ENCODE measurements at places on chromosomes 5 and 9.

GRCh38 chr5:51202161-51202560, 181.1 kb upstream of the ISL1 start:
- DNase-seq, result no peak

- no peak for DNase-seq
Observed at GRCh38 chr9:22216730-22217172, 207.6 kb upstream of the CDKN2B start.

- DNase-seq, result no peak
Observed at GRCh38 chr9:88551546-88552137, 16.7 kb downstream of the NXNL2 start.

DNA sequence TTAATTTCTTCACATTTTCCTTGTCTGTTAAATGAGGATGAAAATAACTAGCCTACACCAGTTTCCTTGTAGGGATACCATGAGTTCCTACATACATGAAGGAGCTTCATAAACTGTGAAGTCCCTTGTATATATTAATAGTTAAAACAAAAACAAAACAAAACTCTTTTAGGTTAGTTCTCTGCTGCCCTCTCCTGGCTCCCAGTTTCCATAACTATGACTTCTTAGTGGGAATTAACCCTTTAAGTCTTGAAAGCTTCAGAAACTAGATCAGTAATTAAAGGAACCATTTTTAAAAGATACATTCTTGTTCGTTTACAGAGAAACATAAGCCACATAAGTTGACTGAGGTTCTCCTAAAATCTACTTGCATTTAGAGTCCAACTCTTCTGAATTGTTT, 500.0 kb upstream of the C9orf72 start:
- DNase-seq, result peak; percentile 8

DNA sequence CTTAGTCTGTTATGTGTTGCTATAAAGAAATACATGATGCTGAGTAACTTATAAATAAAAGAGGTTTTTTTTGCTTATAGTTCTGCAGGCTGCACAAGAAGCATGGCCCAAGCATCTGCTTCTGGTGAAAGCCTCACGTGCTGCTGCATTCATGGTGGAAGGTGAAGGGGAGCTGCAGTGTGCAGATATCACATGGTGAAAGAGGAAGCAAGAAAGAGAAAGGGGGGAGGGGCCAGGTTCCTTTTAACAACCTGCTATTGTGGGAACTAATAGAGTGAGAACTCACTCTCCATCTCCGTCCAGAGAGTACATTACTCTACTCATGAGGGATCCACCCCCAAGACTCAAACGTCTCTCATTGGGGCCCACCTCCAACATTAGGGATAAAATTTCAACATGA, 12.5 kb upstream of the PARP8 start:
- no peak for DNase-seq

DNA sequence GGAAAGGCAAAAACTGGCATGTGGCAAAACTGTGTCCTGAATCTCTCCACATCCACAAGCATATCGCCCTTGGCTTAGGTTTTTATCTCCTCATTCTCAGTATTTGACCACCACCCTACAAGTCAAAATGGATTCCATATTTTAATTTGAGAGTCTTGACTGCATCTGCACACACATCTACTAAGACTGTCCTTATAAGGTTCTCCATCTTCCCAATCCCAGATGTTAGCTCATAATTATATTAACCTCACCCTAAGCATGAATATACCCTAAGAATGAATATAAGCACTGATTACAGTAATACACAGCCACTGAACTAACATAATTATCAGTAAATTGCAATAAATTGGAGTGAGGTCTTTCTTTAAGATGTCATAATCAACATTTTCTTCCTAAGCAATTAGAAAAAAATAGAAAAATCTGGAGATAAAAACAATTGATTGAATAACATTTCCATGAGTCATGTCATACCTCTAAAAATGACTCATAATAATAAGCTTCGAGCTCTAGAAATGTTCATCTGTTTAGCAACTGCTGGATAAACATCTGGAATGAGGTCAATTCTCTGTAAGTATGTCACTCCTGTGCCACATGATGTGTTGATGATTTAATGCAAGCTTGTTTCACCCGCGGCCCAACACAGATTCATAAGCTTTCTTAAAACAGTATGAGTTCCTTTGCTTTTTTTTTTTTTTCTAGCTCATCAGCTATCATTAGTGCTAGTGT, 39.9 kb upstream of the PAM start:
- DNase-seq, result peak; percentile 20

DNA sequence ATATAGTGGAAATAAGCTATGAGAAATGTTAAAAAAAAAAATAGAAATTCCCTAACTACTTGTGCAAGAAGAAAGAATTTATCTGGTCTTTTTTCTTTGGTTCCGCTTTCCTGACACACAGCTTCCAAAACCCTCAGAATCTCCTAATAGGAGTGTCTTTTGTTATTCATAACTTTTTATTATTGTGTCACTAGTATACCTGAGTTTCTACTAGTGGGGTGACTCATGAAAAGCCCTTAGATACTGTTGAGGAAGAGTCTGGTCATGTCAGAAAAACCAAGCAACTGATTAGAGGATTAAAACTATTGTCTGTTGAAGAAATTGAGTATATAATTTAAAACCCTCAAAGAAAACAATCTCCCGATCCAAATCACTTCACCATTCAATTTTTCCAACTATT, 152.8 kb upstream of the IFNE start:
- DNase-seq, result no peak

DNA sequence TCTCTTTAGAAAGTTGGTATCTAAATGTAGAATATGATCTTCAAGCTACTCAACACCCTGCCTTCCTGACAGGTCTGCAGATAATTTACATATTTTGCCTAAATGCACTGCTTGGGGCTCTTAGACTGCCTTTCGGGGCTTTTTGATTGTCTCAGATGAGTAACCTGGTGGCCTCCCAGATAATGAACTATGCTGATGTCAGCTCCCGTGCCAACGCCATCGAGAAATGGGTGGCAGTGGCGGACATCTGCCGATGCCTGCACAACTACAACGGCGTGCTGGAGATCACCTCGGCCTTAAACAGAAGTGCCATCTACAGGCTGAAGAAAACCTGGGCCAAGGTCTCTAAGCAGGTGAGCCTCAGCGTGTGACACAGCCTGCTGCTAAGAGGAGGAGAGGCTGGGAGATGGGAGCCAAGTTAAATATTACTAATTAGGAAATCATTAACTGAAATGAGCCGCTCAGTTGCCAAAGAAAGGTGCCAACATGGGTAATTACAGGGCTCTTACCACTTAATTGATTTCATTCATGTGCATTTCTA, 20.8 kb upstream of the CKMT2 start:
- DNase-seq, result peak; percentile 29

DNA sequence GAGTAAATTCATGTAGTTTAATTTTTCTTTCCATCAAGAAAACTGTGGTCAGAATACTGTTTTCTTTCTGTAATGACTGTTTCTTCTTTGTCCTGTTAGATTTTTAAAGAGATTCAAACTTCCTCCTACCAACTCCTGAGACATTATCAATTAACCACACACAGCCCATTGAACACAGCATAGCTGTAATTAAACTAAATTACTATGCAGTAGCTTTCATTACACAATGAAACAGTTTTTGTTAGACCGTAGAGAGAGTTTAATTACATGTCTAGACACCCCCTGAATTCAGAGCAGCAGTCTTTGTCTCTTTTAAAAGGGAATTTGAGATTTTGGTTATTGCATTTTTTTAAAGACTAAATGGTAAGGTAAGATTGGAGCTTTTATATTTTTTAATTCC, 77.5 kb downstream of the STARD4 start:
- no peak for DNase-seq

DNA sequence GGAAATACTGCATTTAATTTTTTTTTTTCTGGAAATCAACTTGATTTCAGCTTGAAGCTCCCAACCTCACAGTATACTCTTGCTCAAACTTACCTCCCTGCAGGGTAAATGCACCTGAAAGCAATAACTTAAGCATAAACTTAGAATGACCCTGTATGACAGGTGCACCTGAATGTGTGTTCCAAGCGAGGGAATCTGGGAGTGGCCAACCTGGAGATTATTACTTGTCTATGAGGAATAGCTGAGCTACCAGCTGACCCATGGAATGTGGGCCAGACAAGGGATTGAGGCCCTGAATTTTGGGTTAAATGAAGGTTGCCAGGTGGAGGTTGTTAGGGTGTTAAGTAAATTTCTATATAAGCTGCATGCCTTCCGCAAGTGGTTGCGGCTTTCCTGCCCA, 140.6 kb downstream of the OSTF1 start:
- DNase-seq, result no peak

GRCh38 chr5:15634591-15635288, 134.8 kb downstream of the FBXL7 start:
- no peak for DNase-seq

- DNase-seq, result peak; percentile 55
Observed at GRCh38 chr9:96618209-96619123, 1.2 kb downstream of the CDC14B start.

- DNase-seq, result no peak
Observed at GRCh38 chr5:75659791-75660450, 48.7 kb downstream of the ANKDD1B start.

- DNase-seq, result no peak
Observed at GRCh38 chr9:120965344-120966012, 38.9 kb upstream of the TRAF1 start.

GRCh38 chr5:3734632-3735031, 139.0 kb downstream of the IRX1 start:
- no peak for DNase-seq

GRCh38 chr5:67702008-67702407, 505.4 kb upstream of the CD180 start:
- no peak for DNase-seq

GRCh38 chr5:775961-776861, 8.3 kb downstream of the ZDHHC11B start:
- no peak for DNase-seq

DNA sequence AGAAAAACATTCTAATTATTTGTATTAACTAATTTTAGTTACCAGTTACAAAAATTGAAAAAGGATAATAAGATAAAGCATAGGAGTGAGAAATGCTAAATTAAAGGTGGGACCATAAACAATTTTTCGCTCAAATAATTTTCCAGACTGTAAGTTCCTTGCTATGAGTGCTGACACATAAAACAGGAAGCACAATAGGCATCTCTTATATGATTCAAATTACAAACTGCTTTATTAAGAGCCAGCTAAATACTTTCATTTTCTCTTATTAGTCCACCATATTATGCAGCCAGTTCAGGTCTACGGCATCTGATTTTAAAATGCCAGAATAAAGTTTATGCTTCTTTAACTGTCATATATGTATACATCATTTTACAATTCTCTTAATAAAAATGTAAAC, 4.4 kb downstream of the RC3H2 start:
- no peak for DNase-seq

DNA sequence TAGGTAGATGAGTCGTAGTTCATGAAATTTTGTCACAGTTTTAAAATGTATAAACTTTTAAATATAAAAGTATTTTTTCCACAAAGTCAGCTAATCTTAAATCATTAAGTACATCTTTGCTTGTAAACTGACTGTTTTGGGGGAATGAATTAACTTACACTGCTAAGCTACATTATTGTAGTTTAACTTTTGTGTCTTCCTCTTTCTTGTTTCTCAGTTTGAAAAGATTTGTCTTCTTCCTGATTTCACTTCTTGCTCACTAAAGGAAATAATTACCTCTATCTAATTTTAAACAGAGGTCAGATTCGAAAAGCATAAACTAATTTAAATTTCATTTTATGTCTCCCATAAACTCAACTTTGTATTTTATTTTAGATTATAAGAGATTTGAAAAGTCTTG, 5.7 kb downstream of the NIPSNAP3B start:
- DNase-seq, result no peak

DNA sequence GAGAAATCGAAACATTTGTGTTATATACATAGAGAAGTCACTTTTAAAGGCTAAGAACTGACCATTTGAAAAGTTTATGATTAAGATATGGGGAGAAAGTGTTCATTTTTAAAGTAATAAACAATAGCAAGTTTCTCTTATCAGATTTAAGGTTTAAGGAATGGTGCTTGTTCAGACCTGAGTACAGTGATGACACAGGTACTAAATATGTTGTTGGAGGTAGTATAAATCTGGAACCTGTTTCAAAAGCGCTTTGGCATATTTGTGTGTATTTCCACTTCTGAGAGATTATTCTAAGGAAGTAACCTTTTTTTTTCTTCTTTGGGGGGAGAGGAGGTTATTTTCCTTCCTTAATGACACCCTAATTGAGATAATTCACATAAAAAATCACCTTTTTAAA, 18.4 kb downstream of the CDC42SE2 start:
- no peak for DNase-seq

DNA sequence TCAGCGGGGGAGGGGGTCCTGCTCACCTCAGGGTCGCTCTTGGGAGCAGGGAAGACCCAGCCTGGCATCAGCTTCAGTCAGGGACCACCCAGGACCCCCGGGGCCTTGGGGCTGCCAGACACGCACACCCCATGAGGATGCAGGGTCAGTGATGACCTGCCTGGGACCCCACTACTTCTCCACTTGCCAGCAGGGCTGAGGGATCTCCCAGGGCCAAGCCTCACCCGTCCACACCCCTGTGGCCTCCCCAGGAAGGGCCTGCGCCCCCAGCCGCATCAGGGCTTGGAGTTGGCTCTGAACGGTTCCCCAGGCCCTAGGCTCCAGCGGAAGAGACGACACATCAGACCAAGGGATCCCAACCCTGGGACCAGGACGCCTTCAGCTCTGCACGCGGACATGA, 33.7 kb downstream of the SLC12A7 start:
- DNase-seq, result no peak

GRCh38 chr9:136961279-136962065, 9.4 kb downstream of the LCN12 start:
- no peak for DNase-seq

- DNase-seq, result no peak
Observed at GRCh38 chr5:168737066-168737465, 157.9 kb upstream of the PANK3 start.

- no peak for DNase-seq
Observed at GRCh38 chr5:145293716-145294115, 541.4 kb downstream of the PRELID2 start.

DNA sequence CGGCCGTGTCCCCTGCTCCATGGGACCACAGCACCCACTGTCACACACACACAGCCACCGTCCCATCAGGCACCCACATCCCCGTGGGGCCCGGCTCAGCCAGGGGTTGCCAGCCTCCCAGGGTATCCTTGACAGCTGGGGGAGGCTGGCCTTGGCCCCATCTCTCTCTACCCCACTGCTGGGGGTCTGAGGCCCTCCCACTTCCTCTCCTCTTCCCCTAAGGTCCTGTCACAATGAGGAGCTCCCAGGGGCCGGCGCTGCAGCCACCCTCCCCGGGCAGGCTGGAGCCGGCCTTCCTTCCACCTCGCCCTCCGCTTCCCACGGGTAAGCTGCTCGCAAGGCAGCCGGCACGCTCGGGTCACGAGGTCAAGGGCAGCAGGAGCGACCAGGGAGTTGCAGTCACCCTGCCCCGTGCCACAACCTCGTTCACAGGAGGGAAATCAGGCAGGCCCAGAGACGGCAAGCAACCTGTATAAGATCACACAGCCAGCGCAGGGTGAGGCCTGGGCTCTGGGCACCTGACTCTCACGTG, 38.6 kb upstream of the NOTCH1 start:
- DNase-seq, result no peak

GRCh38 chr5:71932655-71933338, 174.5 kb upstream of the MAP1B start:
- no peak for DNase-seq

GRCh38 chr9:100428871-100429654, 2.1 kb downstream of the MSANTD3 start:
- DNase-seq, result no peak

GRCh38 chr5:65481635-65482295, at the start of gene ADAMTS6:
Gene ADAMTS6, minus strand, starts transcription at chr5:65481920. Its CDS starts 8,247 bp downstream, at chr5:65473673.
- DNase-seq, result peak; percentile 90

- no peak for DNase-seq
Observed at GRCh38 chr9:116423149-116423548, 264.0 kb upstream of the TRIM32 start.

GRCh38 chr9:132163457-132163875, 1.6 kb downstream of the NTNG2 start:
- DNase-seq, result no peak

Data from activated CD4-positive, alpha-beta T cell treated with anti-CD3 and anti-CD28 coated beads for 36 hours (primary cell).